ENCODE measurements at places on chromosomes 7 and 10.

- DNase-seq, result peak; percentile 76
These were observed 69.9 kb upstream of the GTF2I start for GRCh38 chr7:74587435-74588126.

- DNase-seq, result no peak
These were observed 769 bp upstream of the TMEM248 start for GRCh38 chr7:66920256-66920655.

DNA sequence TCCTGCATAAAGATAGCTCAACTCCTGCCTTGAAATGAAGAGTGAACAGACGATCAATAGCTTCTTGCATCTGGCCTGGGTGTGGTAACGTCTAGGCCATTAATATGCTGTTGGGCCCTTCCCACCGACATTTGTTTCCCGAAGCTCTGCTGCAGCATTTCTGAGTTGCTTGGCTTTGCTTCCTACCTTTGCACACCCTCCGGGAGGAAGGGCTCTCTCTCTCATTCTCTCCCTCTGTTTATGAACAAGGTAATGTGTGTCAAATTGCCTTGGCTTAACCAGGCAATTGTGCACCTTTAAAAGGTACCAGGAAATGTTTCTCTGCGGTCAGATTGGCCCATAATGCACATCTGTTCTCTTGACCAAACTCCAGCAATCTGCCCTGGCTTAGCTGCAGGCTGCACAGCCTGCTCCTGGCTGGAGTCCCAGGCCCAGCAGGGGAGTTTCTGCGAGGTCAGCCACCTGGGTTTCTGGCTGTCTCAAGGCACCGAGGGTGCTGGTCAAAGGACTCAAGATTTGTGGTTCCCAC is 223.7 kb downstream of the SNX10 start:
- DNase-seq, result no peak

GRCh38 chr7:41916450-41916927 is 213.6 kb upstream of the INHBA start:
- DNase-seq, result no peak

- no peak for DNase-seq
These were observed 5.4 kb upstream of the FZD9 start for GRCh38 chr7:73427902-73428787.

- DNase-seq, result no peak
These were observed 282.2 kb downstream of the PHTF2 start for GRCh38 chr7:78080811-78081210.

- DNase-seq, result no peak
These were observed 195.6 kb upstream of the CSTF2T start for GRCh38 chr10:51894771-51895578.

DNA sequence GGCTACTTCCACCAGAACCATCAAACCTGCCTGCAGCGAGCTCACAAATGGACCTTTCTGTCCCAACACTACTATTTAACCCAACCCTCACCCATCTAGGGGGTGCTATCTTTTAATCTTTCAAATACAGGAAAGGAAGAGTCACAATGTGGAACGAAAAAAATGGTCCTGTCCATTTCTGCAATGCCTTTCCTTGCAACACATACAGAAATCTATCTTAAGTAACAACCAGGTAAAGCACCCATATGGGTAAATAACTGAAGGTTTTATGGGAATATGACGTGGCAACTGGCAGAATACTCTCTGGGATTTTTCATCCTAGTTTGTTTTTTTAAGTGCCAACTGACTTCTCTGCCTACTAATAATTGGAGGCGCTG is 24.6 kb downstream of the TNS3 start:
- DNase-seq, result no peak

DNA sequence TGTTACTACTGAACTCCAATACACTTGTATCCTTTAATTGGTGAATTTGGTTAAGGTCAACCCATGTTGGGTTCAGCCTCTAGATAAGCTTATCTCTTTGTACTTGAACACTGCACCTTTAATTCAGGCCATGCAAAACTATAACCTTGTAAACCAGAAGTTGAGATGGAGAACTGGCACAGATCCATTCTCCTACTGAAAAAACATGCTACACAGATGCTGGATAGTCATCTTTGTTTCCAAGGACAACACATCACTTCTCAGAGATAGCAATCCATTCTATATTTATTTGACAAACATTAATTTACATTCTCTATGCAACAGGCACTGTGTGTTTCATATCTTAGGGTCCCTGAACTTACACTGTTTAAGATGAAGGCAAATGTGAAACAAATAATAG is 2.9 kb upstream of the CDK14 start:
- DNase-seq, result no peak

- peak; percentile 30 for DNase-seq
These were observed 448 bp downstream of the ITGA8 start for GRCh38 chr10:15719049-15719898.

- DNase-seq, result no peak
These were observed 17.1 kb upstream of the PRRT4 start for GRCh38 chr7:128378637-128379036.

GRCh38 chr7:98654524-98655272 is 37.6 kb downstream of the NPTX2 start:
- DNase-seq, result no peak

DNA sequence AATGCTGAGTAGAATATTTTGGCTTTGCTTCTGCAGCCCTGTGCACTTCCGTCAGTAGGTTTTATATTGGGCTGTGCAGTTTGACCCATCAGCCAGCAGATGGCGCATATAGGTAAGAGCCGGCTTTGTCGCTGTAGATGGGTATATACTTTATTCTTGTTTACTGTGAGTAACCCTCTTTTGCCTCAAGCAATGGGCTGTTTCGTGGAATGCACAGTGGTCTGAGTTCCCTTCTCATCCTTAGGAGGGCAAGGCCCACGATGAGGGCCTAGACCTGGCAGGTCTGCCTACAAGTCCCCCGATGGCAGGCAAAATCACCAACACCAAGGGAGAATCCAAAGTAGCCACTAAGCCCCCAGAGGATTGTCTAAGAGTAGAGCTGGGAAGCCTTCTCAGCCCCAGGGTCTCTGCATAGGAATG is 1002.9 kb upstream of the KCND2 start:
- no peak for DNase-seq

GRCh38 chr7:32916006-32916405 is 24.4 kb upstream of the KBTBD2 start:
- DNase-seq, result no peak

GRCh38 chr10:90745565-90745964 is 112.3 kb downstream of the HTR7 start:
- DNase-seq, result no peak

GRCh38 chr7:22859641-22860290 is 37.1 kb upstream of the TOMM7 start:
- DNase-seq, result no peak

DNA sequence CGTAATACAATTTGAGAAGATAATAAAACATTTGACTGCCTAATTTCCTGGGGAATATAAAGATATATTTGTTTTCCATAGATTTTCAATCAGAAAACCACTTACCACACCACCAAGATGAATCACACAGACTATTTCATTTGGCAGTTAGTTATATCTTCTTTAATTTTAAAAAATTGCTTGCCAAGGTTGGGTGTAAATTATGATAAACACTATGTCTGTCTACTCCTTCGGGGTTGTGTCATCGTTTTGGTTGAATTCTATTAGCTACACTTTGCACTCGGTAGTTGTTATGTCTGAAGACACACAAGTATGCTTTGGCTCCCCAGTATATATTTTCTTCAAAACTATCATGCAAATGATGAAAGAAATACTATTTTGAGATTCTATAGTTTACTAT is 594.8 kb upstream of the SEMA3D start:
- no peak for DNase-seq

DNA sequence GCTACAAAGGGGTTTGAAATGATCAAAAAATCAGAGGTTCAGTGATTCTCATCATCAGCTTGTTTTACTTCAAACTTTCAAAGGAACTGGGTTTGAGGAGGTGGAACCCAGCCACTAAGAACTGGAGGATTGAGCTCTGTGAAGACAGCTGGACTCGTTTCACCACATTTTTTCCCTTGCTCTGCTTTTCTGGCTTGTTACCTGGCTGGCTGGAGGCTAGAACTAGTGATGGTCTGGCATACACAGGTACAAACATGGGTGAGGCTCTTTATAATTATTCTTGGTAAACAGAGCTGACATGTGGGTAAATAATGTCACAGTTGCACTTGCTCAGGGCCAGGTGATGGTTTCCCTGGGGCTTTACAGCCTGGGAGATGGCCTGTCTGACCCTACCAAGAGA is 352.5 kb downstream of the FGFR2 start:
- no peak for DNase-seq

- no peak for DNase-seq
These were observed 30.6 kb downstream of the HYCC1 start for GRCh38 chr7:22983257-22983855.

- DNase-seq, result peak; percentile 50
These were observed 30.6 kb upstream of the PFKFB3 start for GRCh38 chr10:6171881-6172695.

DNA sequence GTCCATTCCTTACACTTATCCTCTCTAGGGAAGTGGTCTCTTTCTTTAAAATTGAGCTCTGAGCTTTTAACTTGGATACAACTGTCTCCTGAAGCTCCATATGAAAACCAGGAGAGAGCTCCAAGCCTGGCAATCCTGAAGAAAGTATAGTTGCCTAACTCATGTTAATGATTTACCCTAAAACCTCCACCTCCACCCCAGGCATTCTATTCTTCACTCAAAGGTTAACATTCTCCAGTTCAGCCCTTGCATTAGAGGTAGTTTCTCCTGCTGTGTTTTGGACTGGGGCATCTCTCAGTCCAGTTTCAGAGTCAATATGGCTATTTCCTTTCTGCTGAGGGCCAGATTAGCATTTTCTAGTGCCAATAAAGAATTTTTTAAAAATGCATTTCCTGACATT is 195.5 kb downstream of the SLC25A13 start:
- no peak for DNase-seq

GRCh38 chr7:149071641-149072437 is 18.7 kb downstream of the ZNF786 start:
- DNase-seq, result no peak

DNA sequence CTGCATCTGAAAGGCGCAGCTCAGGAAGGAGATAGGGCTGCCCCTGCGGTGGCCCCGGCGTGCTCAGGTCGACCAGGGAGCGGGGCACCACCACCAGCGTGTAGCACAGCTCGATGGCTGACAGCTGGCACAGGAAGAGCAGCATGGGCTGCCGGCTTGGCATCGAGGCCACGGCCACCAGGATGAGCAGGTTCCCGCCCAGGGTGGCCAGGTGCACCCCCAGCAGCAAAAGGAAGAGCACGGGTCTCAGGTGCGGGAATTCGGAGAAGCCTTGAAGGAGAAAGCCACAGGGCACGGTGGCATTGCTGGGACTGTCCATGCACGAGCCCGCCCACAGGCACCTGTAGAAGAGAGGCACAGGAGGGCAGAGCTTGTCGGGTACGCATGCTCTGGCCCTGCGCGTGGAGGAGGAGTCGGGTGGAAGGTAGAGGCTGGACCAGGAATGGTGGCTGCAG is 33.9 kb downstream of the TAS2R41 start:
- no peak for DNase-seq

DNA sequence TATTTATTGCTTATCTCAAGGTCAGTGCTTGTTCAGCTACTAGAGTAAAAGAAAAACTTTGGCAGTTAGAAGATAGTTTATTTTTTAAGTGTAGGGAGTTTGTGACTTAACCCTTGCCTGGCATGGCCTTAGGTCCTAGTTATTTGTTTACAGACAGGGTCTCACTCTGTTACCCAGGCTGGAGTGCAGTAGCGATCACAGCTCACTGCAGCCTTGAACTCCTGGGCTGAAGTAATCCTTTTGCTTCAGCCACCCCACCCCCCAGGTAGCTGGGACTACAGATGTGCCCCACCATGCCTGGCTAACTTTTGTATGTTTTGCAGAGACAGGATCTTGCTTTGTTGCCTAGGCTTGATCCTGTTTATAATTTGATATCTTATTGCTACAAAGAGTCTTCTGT is 4.2 kb downstream of the ANLN start:
- DNase-seq, result no peak

DNA sequence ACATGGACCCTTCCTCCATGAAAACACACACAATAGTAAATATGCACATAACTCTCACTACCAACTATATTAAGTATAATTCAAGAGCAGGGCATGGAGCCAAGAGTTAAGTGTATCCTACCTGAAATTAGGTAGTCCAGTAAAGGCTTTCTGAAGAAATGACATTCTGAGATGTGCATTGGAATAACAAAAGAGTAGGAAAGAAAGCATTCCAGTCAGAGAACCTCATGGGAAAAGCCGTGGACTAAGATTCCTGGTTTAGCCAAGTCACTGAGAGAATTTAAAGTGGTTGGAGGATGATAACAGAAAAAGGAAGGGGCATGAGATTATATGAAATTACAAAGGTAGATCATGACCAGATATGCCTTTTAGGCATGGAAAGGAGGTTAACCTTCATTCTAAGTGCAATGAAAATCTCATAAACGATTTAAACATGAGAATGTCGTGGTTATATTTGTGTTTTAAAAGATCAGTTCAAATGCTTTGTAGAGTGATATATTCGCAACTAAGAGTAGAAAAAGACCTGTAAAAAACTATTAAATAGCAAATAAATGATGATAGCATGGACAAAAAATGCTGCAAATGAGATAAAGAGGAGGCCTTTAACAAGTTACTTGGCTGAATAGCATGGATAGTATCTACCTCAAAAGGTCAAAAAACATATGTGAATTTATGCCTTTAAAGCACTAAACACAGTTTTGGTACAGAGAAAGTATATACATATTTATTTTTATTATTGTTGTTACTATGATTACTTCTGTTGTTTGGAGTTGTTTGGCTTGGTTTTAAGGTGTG is 767.4 kb upstream of the GHITM start:
- DNase-seq, result no peak

GRCh38 chr7:5626498-5626897 is 155.0 kb downstream of the RNF216 start:
- no peak for DNase-seq

DNA sequence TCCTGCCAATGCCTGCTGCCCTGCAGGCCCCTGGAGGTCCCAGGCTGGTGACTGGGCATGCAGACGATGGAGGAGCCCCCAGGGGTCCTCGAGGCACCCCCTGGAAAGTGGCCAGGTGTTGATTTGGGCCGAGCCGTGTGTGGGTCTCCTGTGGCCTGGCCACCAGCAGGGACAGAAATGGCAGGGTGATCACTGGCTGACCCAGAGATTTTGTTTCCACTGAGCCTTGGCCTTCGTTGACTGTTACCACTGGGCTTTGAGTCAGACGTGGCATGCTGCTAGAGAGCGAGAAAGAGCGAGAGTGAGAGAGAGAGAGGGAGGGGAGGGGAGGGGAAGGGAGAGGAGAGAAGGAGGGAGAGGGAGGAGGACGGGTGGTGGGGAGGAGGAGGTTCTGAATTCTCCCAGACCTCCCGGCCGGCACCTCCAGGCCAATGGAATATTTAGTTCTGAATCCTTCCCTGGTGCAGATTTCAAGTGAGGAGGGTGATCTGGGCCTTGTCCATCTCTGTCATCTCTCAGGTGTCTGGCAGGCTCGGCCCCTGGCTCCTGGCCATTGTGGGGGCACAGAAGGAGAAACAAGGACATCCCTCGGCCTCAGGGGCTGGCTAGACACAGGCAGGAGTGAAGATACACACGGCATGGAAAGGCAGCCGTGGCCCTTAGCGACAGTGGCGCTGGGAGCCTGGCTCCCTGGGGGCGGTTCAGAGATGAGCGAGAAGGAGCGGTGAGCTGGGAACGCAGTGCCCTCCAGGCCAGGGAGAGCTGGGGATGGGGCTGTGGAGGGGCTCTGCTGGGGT is 58.2 kb downstream of the GLRX3 start:
- no peak for DNase-seq
